ENCODE measurements at places on chromosomes 16 and 17.

GRCh38 chr17:7842380-7843256 is 8.6 kb downstream of the KDM6B start:
- peak; percentile 97 for DNase-seq

GRCh38 chr16:6081320-6081976 is 983.9 kb upstream of the EEF2KMT start:
- no peak for DNase-seq

DNA sequence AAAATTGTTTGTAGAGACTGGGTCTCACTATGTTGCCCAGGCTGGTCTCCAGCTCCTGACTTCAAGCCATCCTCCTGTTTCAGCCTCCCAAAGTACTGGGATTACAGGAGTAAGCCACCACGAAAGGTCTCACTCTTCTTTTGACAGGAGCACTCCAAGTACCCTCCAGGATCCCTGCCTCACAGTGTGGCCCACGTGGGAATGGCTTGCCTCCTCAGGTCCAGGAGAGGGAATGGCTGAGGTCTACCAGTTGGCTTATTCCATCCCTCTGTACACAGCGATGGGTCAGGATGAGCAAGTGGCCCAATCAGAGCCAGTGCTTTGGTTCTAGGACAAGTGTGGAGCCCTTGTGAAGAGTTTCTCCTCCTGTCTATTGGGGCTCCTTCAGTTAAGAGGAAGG is 73.7 kb upstream of the ZNF423 start:
- DNase-seq: no peak

DNA sequence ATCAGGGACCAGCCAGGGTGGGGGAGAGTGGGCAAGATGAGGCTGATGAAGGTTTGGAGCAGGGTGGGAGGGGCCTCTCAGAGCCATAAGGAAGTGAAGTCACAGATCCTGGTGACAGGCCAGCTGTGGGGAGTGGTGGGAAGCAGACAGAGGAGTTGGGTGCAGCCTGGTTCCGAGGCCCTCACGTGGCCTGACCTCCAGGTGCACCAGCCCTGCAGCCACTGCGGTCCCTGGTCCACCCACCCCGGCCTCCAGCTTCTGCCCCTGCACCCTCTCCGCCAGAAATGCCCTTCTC is 3.9 kb upstream of the ZFPM1 start:
- no peak for DNase-seq

DNA sequence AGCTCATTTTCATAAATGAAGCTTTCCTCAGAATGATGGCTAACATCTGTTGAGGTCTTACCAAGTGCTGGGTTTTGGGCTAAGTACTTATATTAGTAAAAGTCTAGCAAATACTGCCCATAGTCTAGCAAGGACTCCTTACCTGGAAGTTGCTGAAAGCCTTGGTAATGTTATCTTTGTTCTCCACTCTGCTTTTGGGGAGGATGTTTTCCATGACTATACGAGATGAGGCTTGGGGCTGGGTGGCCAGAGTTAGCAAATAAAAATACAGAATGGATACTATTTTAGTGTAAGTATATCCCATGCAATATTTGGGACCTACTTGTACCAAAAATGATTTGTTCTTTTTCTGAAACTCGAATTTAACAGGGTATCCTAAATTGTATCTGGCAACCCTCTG is 7.7 kb downstream of the CCL18 start:
- DNase-seq: no peak

DNA sequence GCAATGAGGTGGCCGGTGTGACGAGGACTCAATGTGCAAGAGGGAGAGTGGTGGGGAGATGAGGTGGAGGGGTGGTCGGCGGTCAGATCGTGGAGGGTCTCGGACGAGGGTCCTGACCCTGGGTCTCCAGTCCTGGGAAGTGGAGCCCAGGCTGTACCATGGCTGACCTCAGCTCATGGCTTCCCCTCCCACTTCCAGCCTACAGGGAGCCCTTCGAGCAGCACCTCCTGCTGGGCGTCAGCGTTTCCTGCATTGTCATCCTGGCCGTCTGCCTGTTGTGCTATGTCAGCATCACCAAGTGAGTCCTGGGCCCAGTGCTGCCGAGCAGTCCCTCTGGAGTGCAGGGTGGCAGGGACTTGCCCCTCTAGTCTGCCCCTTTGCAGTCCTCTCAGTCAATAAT is 41.8 kb downstream of the IL4R start:
- DNase-seq: no peak

DNA sequence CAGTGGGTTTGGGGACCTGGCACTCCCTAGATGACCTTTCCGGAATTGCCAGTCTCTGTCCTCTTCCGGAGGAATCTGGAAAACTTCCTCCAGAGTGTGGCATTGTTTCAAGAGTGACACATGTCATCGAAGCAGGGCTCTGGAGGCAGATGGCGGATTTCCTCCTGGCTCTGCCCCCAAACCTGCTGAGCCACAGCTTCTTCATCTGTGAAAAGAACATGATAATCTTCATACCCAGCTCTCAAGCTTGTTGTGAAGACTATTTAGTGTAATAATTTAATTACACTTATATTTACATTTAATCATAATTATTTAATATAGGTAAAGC is 19.7 kb upstream of the TEX2 start:
- no peak for DNase-seq

DNA sequence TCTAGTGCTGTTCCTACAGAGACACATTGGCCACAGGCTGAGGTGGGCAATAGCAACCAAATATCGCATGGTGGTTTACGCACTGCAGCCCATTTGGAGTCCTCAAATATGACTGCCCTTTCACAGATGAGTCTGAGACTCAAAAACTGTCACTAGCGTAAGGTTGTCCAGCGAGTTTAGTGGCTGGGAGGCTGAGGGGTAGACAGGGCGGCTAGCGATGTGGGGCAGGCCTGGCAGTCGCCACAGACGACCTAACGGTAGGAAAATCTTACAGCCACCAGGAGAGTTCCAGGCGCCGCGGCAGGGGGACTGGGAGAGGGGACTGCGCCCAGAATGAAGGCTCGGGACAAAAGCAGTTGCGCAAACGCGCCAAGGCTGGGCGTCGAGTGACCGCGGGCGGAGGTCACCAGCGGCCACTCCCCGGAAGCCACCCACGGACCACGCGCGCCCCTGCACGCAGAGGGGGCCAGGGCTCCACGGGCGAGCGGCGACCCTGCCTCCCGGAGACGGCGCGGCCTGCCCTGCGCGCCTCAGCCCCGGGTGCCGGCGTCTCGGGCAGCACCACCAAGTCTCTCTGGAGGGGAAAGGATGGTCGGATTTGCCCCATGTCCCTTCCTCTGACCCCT is 699 bp upstream of the MAP1LC3B start:
- no peak for DNase-seq

- no peak for DNase-seq
Observed at GRCh38 chr16:23040246-23040645, 109.0 kb downstream of the USP31 start.

- DNase-seq: no peak
Observed at GRCh38 chr17:66830451-66830850, 4.5 kb upstream of the CACNG5 start.

GRCh38 chr17:39081851-39082250 is 69.6 kb downstream of the PLXDC1 start:
- no peak for DNase-seq

- DNase-seq: no peak
Observed at GRCh38 chr16:57106767-57107166, 14.4 kb downstream of the CPNE2 start.

DNA sequence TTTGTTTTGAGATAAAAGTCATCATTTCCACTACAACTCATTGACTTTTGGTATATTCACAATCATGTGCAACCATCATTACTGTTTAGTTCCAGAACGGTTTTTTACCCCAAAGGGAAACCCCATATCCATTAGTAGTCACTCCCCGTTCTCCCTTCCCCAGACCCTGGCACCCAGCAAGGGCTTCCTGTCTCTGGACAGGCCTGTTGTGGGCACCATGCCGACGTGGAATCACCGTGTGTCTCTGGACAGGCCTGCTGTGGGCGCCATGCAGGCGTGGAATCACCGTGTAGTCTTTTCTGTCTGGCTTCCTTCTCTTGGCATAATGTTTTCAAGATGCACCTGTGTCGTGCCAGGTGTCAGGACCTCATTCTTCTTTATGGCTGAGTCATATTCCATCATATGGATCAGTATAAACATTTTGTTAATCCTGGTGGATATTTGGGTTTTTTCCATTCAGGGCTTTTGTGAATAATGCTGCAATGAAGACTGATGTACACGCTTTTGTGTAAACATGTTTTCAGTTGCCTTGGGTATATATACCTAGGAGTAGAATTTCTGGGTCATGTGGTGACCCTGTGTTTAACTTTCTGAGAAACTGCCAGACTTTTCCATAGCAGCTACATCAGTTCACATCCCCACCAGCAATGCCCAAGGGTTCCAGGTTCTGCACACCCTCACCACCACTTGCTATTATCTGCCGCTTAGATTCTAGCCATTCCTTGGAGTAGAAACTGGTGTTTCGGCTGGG is 19.1 kb downstream of the ENDOV start:
- DNase-seq: no peak

GRCh38 chr17:1173432-1174262 is 6.1 kb downstream of the ABR start:
- DNase-seq: no peak

GRCh38 chr16:28291651-28292626 is at the start of gene SBK1:
Gene SBK1, plus strand, starts transcription at chr16:28292525. Its CDS starts 24,867 bp downstream, at chr16:28317392.
- DNase-seq: peak; percentile 78

DNA sequence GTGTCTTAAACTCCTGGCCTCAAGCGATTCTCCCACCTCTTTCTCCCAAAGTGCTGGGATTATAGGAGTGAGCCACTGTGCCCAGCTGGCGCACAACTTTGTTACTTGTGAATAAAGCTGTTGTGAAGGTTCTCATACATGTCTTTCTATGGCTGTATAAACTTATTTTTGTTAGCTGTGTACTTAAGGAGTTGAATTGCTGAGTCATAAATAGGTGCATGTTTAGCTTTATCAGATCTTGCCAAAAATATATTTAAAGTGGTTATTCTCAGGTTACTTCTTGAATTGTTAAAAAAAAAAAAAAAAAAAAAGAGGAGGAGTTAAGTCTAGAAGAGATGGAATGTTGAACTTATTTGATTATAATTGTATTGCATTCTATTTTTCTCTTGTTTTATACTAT is 47.6 kb upstream of the IRX3 start:
- DNase-seq: no peak

- DNase-seq: no peak
Observed at GRCh38 chr17:68161644-68162428, 86.0 kb upstream of the AMZ2 start.

GRCh38 chr17:66981983-66982508 is 17.5 kb downstream of the CACNG4 start:
- no peak for DNase-seq

DNA sequence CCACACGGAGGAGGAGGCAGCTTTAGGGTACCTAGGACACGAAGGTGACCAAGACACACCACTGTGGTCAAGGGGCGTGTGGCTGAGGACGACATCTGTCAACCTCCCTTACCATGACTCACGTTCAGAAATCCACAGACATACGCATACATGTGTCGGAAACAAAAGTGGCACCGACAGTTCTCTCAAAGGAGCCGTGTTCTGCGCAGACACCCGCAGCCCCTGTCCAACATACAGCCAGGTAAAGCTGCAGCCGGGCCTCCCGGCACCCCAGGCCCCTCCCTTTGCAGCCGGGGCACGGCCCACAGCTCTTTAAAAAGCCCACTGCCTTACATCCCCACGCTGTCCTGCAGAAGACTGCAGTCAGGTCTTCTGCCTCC is 40.5 kb upstream of the KLHDC4 start:
- no peak for DNase-seq

- no peak for DNase-seq
Observed at GRCh38 chr16:2040041-2040786, 7.4 kb downstream of the NTHL1 start.

GRCh38 chr16:84318091-84318975 is 23.7 kb downstream of the WFDC1 start:
- no peak for DNase-seq

DNA sequence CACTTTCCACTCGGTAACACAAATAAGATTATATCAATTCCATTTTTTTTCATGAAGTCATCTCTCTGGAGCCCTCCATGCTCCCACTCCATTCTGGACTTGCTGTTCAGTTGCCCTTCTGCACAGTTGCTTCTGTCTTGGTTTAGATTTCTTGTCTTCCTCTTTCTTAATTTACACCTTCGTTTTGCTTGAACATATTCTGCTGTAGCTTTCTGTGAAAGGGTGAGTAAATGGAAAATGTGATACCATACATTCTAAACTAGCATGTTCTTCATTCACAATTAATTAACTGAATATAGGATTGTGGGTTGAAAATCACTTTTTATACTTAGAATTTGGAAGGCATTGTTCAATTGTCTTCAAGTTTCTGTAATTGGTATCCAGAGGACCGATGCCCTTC is 69.6 kb downstream of the VMP1 start:
- no peak for DNase-seq

DNA sequence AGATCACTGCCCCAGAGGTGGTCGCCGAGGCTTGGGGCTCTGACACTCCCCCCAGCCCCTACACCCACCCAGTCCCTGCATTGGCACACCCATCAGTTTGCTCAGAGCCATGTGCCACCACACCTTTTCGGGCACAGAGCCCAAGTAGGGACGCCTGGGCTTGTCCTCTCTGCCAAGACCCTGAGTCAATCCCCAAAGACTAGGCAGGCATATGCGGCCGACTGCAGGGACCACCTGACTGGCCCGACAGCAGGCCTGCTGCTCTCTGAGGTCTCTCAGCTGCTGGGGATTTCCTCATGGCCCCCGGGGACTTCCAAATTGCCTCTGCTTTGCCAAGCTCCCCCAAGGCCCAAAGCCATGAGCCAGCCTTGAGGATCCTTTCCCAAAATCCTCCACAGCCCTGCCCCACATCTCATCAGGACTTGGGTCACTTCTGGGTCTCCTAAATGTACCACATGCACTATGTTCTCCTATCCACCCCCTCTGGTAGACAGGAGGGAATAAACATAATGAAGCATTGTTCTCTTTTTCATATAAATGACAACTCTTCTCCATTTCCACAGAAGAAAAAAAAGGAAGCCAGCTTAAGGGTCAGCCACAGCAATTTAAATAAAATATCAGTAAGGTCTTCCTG is 30.6 kb downstream of the MYO18A start:
- DNase-seq: no peak

DNA sequence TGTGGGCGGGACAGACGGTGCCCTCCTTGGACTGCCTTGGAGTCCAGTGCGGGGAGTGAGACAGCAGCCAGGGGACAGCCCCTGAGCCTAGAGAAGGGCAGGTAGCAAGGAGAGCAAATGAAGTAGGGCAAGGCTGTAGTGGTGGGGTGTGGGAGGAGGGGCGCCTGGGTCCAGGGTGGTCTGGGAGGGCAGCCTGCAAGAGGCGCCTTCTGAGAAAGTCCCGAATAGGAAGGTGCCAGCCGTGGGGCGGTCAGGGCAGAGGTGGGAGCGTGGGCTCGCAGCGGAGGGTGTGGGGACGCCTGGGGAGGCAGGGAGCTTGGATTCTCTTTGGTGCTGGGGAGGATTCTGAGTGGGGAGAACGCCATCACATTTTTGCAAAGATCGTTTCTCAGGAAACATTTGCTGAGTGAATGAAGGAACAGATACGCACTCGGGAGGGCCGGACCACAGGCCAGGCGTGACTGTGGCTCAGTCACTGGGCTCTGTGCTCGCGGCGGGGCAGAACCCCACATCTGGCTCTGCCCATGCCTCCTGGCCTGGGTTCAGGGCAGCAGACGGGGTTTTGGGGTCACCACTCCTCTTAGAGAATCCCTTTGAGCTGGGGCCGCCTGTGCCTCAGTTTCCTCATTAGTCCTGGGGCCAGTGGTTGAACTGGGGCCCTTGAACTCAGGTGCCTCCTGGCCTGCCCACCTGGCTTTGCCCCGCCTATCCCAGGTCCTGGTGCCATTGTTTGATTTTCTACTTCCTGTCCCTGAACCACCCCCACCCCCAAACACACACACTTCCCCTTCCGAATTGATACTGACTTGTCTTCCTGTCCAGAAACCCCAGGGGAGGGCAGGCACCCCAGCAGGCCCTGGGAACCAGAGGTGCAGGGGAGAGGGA is 4.2 kb downstream of the SNN start:
- no peak for DNase-seq

- no peak for DNase-seq
Observed at GRCh38 chr17:33751702-33752065, 458.6 kb upstream of the ASIC2 start.

All from activated CD4-positive, alpha-beta T cell treated with anti-CD3 and anti-CD28 coated beads for 1 hour (primary cell).